ENCODE measurements at places on chromosomes 12 and 14. TPM values are rescaled to one million over a fixed set of nuclear protein-coding genes. Genes with fewer than 3 reads are reported as not detected.

Gene RAB2B
- total RNA-seq = 27.4 TPM

DNA sequence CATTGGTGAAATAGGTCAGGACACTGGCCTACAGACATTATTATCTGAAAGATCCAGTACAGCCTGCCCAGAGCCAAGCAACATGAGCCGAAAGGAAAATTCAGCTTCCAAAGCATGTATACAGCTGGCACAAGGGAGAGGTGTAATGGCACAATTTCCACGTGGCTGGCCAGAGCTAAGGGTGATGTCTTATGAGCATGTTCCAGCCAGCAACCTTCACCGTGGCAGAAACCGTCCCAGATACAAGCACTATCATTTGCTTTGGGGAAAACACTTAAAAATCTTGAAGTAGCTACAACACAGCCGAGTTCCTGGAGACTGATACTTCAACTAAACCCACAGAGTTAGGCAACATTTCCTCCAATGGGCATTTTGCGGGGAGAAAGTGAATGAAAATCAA is 44.5 kb downstream of the CORO1C start:
- no peak for DNase-seq

Gene SERPINA1
- 1.1 TPM for total RNA-seq

DNA sequence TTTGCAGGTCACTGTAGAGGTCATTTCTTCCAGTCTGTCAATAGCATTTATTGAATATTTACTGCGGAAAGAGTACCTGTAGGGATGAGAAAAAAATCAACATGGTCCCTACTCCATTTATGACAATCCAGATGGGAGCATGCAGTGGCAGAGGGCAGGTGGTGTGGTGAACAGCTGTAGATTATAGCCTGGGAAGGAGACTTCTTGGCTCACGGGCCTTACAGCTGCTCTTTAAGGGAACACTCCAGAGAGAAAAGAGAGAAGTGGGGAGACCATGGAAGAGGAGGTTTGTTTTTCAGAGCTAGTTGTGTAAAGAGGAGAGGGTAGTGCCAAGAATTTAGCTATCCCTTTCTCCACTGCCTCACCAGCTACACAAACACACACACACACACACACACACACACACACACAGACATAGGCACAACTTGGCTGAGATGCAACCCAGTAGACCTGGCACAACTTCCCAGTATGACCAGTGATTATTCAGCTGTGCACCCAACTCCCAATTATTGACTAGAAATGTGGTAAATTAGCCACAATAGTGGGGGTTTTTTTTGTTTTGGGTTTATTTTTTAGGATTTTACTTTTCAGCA is 41.0 kb downstream of the GPHB5 start:
- no peak for DNase-seq

DNA sequence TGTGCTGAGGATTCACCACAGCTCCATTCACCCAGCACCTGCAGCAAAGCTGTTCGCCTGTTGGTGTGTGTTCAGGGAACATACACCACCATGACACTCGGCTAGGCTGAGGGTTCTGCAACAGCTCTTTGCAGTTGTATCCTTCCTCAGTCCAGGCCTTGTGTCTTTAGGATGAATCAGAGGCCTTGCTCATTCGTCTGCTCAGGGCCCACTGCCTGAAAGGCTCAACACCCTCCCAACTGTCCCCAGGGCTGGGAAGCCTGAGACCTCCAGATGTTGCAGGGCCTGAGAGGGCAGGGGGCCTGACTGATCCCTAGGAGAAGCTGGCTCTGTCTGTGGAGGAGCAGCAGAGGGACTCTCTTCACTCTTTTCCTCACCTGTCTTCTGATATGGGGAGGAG is 11.2 kb downstream of the ZDHHC22 start:
- DNase-seq = no peak

DNA sequence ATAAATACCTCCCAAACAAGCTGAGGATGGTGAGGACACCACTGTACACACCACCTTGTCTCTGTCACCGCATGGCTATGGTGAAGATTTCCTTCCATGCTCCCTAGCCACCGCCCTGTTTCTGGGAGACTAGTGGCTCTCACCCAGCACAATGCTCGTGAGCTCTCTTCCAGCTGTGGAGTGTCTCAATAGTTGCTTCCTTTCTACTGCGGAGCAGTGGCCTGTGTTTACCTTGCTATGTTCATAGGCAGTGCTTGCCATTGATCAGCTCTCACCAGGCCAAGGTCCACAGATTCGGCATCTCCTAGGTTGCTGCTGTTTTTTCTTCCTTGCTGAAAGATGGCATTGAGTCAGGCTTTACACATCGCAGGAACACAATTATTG is 313.6 kb upstream of the RTL1 start:
- no peak for DNase-seq

- peak; percentile 9 for DNase-seq
These were observed 10.5 kb downstream of the CACNA2D4 start for GRCh38 chr12:1907652-1908611.

GRCh38 chr12:12606781-12607589 is 4.7 kb upstream of the CREBL2 start:
- DNase-seq = no peak

GRCh38 chr14:55212634-55213033 is 21.2 kb upstream of the DLGAP5 start:
- DNase-seq = no peak

Gene CMKLR1
- total RNA-seq = not detected

DNA sequence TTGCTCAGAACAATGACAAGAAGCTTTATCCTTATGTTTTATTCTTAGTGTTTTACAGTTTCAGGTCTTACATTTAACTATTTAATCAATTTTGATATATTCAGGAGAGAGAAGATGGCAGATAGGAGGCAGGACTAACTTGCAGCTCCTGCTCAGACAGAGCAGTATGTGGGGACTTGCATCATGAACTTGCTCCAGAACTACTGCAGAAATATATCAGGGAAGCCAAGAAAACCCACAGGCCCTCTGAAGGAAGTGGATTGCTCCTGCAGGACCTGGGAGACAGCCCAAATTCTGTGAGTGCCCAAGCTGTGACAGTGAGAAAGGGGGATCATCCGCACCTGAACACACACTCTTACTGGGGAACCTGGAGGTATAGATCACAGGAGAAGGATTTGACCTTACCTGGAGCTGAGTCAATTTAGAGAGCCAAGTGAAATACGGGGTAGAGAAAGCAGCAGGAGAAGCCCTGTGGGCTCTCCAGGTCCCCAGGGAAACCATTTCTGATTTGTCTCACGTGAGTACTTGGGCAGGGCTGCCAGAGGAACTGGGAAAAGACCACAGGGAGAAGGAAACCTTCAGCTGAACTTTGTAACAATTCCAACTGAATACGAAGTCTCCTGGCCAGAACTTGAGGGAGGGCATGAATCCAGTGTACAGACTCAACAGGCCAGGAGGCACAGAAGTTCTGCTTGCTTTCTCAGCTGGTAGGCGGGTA is 28.9 kb upstream of the TSPAN8 start:
- DNase-seq = no peak

Gene TAS2R13
- 0.74 TPM for total RNA-seq

GRCh38 chr14:53444677-53445312 is 291.7 kb upstream of the DDHD1 start:
- no peak for DNase-seq

GRCh38 chr12:105194947-105195346 is 41.0 kb downstream of the APPL2 start:
- DNase-seq = no peak

Gene CATSPERB
- 0.46 TPM for total RNA-seq

- no peak for DNase-seq
These were observed 234.4 kb upstream of the CLEC14A start for GRCh38 chr14:38490273-38490672.

Gene SYNDIG1L
- not detected for total RNA-seq
